Fibroblast of pulmonary artery (primary cell): ENCODE measurements at places on chromosomes 16 and 17.

DNA sequence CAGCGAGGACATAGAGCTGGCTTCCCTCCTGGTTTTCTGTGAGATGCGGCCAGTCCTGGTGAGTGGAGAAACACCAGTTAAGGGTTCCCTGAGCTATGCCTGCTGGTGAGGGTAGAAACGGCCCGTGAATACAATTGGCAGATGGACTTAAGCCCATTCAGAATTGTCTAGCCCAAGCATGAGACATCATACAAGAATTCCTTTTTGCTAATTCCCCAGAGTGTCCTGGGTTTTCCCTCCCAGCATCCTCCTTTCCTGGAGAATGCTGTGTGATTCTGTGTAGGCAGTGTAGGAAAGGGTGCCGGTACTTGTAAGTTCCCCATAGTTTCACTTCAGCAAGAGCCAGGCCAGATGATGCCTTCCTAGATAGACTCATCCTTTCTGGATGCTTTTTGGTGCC, 65.1 kb downstream of the SDR42E1 start:
- DNase-seq: peak; percentile 7

- DNase-seq: no peak
Measured at GRCh38 chr17:15470536-15470935, 3.1 kb upstream of the CDRT4 start.

DNA sequence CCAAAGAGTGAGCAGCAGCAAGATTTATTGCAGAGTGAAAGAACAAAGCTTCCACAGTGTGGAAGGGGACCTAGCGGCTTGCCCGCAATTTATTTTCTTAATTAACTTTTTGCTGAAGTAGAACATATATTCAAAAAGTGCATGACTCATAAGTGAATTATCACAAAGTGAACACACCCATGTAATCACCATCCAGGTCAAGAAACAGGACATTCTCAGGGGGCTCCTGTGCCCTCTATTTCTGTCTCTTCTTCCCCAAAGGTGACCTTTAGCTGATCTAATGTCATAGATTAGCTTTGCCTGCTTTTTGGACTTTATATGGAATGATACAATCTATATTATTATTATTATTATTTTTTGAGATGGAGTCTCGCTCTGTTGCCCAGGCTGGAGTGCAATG, 19.9 kb downstream of the ERAL1 start:
- DNase-seq: no peak

DNA sequence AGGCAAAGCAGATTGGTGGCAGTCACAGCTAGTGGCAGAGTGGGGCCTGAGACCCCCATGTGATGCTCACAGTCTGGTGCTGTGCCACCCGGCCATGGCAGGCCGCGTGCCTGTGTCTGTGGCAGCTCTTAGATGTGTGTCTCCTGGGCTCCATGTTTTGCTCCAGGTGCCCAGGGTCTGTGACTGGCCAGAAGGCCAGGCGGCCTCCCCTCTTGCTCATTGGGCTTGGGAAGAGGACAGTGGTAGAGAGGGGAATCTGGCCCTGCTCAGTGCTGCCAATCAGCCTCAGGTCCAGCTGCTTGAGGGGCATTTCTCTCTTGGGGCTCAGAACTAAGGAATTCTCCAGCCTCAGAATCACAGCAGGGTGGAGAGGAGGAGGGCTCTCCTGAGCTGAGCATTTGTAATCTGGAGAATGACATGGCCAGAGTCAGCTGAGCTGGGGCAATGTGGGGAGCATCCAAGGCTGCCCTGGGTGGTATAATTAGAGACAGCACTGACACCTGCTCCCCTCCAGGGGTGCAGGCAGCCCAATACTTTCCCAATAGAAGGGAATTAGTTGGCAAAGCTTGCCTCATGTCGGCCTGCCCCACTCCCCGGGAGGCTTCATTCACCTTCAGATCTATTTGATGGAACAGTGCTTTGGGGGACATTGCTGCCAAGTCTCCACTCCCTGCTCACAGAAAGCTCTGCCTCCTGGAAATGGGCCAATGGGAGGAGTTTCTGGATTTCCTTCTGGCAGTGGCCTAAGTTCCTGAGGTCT, 2.7 kb upstream of the LASP1NB start:
- peak; percentile 84 for DNase-seq

DNA sequence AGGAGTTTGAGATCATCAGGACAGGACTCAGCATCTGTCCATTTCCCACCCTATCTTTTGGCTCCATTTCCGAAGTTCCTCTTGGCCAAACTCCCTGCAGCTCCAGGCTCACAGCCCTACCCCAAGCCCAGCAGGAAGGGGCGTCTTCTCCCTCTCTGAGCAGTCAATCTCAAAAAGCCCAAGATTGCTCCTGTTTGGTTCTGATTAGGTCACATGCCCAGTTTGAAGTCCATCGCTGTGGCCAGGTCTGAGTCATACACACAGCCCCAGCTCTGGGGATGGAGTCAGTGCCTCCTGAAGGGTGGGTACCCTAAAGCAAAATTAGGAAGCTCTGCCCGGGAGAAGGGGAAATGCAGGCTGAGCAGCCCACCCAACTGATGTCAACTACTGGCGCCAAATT, 23.9 kb downstream of the SNX20 start:
- no peak for DNase-seq

- no peak for DNase-seq
Measured at GRCh38 chr17:38851434-38851833, 2.1 kb downstream of the RPL23 start.

DNA sequence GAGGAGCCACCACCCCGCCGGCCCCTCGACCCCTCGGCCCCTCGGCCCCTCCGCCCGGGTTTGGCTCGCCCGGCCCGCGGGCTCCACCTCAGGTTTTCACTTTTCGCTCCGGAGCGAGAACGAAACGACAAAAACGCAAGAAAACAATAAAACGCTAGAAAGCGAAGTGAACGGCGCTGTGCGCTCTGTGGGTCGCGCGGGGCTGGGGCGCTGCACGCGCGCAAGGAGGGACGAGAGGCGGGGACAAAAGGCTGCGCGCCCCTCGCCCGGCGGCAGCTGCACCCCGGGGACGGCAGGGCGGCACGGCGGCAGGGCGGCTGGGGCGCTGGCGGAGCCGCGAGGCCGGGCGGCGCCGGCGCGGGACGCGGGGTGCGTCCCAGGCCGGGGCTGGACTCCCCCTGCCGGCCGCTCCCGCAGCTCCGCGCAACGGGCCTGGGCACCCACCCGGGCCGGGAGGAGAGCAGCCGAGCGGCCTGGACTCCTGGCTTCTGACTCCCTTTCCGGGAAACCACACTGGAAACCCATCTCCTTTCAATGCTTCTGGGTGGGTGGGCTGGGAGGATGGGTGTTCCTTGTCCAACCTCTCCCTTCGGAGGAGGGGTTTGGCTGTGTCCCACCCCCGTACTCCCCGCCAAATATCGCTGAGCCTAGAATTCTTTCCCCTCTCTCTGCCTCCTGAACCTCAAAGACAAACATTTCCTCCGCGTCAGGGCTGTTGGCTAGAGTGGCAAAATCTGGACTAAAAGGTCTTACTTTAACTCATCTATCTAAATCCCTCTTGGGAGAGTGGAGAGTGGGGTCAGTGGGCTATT, 9.9 kb downstream of the TBX2 start:
- peak; percentile 63 for DNase-seq

DNA sequence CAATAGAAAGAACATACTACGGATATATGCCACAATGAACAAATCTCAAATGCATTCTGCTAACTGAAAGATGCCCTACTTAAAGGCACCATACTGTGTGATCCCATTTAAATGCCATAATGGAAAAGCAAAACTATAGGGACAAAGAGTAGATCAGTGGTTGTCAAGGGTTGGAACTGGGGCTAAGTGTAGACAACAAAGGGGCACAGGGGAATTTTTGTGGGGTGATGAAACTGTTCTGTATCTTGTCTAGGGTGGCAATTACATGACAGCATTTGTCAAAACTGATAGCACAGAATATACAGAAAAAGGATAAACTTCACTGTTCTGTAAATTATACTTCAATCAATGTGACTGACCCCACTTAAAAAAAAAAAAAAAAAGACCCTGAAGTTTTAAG, 17.7 kb downstream of the GFOD2 start:
- no peak for DNase-seq

DNA sequence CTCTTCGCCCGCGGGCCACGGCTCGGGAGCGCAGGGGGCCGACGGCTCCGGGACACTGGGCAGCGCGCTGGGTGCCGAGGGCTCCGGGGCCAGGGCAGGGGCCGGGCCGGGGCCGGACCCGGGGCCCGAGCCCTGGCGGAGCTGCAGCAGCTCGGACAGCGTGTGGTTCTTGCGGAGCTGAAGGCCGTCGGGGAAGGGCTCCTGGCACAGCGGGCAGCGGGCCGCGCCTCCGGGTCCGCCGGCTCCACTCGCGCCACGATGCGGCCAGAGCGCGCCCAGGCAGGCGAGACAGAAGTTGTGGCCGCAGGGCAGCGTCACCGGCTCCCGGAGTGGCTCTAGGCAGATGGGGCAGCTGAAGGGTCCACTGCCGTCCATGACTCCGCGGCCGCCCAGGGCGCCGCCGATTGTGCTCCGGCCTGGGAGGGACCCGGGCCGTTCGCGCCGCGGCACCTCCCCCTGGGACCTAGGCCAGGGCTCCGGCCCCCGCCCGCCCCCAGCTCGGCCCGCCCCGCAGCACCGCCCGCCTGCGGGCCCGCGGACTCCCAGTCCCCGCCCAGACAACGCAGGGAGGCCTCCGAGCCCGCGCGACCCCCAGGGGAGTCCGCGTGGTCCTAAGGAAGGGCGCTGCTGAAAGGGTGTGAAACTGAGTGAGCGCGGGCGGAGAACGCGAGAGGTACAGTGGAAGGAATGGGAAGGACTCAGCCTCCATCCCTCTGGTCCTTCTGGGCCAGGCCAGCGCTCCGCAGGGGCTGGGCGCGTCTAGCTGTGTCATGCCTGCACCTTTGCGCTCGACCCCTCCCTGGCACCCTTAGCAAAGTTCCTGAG, at the start of gene TRIM47:
TRIM47 (minus strand) TSS at position 408 of the 825 bp plus-strand sequence; CDS start at position 375, 33 bp downstream.
- peak; percentile 77 for DNase-seq

DNA sequence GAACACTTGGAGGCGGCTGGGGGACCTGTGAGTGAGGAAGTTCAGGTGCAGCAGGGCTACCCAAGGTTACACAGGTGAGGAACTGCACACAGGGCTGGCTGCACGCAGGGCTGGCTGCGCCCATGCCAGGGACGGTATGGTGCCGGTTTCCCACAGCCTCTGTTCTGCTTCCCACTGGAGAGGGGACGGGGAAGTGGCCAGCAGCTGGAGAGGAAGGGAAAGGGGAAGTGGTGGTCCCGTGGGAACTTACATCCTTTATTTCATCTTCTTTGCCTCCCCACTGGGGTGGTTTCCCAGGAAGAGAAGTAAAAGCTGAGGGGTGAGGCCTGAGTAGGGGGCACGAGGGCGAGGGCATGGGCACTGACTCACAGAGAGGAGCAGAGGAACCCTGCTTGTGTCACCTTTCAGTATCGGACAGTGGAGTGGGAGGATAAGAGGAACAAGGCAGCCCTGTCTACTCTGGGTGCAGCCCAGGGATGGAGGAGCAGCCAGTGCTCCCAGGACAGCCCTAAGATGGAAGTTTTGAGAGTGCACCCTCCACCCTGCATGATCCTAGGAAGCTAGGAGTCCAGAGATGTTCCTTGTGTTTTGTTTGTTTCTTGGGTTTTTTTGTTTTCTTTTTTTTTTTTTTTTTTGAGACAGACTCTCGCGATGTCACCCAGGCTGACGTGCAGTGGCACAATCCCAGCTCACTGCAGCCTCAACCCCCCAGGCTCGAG, 25.5 kb upstream of the CDH1 start:
- DNase-seq: no peak

DNA sequence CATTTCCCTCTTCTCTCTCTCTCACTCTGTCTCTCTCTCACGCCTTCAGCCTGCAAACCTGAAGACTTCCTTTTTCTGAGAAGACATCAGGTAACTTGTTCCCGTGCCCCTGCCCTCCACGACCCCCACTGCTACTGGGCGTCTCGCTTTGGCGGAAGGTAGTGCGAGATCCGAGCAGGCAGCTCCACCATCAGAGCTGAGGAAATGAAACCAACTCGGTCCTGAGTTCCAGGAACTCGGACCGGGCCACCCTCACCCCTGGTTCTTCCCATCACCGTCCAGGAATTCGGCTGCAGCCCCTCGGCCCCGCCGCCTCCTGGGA, 585 bp downstream of the MLKL start:
- DNase-seq: peak; percentile 13

- no peak for DNase-seq
Measured at GRCh38 chr16:7390974-7391373, 58.3 kb downstream of the RBFOX1 start.

DNA sequence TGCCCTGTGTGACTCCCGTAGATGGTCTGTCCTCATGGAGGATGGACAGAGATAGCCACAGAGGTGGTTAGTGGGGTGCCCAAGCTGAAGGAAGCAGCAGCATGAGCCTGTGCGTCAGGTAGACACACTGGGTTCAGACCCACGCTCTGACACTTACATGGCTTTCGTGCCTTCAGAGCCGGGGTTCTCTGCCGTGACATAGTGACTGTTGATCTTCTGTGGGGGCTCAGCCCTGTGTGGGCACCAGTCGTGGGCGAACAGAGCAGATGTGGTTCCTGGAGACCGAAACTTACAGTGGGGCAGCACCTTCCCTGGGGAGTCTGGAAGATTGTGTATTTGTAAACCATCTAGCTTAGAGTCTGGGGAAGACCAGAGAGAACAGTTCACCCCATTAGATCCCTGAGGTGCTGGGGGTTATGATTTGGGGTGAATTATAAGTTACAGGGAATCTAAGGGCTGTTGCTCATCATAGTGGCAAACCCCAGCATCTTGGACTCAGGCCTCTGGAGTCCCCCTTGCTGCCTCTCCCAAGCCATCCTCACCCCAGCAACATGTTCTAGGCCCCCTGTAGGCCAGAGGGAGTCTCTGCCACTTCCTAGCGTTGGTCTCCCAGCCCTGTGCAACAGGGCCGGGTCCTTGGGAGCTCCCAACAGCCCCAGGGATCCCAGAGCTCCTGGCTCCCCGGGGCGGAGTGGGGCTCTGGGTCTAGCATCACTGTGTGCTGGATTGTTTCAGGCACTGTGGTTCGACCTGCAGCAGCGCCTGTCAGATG, 28.6 kb downstream of the NECAB2 start:
- no peak for DNase-seq

DNA sequence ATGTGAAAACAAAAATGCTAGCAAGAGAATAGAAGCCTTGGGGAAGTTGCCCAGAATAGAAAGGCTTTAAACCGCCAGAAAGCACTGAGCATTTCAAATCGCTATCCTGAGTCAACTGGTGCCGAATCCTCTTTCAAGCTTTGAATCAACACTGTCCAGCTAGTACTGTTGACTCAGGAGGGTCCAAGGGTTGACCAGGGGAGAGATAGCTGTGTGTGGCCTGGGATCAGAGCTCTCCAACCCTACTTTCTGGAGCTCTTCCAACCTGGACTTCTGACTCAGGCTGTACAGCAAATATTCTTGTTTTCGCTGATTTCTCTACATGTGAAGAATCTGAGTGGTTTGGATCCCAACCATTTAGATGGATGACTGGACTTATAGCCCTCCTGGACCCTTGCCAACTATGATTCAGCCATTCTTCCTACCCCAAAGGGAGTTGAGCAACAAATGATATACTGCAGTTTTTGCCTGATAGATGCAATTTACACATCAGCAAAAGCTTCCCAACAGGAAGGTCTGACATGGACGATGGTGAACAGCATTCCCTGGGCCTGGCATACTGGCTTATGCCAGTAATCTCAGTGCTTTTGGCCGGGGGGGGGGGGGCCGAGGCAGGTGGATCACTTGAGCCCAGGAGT, 154.0 kb upstream of the SDK2 start:
- peak; percentile 91 for DNase-seq

- DNase-seq: no peak
Measured at GRCh38 chr17:34827008-34827407, 134.3 kb downstream of the CCT6B start.
